ENCODE measurements at places on chromosomes 13 and 19. TPM values are rescaled to one million over a fixed set of nuclear protein-coding genes. Genes with fewer than 3 reads are reported as not detected.
A peak's percentile ranks its signal among the peaks of the same experiment; 100 is the strongest.

Gene NUMBL
- total RNA-seq = 6.8 TPM

- no peak for DNase-seq
Measured at GRCh38 chr13:112376050-112376681, at the start of gene SPACA7. Gene SPACA7 (plus strand): TSS chr13:112376355. CDS start chr13:112376386, 31 bp downstream.

DNA sequence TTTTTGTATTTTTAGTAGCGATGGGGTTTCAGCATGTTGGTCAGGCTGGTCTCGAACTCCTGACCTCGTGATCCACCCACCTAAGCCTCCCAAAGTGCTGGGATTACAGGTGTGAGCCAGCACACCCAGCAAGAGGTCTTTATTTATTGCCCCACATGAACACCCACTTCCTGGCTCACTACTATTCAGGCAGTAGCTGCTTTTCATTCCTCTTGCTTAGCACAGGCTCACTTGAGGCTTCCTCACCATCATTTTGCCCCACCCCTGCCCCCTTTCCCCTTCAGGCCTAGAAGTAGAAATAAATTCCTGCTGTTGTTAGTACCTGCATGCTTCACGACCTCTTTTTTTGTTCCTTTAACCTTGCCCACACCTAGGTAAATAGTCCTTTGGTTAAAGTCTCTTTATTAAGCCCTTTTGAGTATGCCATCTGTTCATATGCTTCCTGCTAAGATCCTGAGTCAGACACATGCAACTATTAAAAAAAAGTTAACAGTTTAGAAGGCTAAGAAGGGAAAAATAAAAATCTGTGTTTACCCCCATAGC, 33.5 kb upstream of the ITM2B start:
- DNase-seq = no peak

GRCh38 chr19:46031781-46032596, 8.8 kb downstream of the IGFL4 start:
- no peak for DNase-seq

DNA sequence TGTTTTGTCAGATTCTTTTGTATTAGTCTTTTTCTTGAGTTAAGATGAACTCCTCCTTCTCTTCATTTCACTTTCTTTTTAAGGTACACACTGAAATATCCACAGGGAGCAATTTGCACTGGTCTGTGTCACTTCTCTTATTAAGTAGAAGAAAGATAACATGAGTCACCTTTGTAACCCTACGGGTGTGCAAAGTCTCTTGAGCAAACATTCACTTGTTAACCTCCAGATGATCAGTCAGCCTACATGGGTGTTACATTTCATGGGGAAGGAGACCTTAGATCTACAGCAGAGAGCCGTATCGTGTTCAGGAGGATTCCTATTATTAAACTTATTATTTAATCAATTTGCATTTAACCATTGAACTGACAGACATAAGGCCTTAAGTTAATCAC, 5.1 kb downstream of the ZNF507 start:
- no peak for DNase-seq

Gene PLIN5
- 3.5 TPM for total RNA-seq

Gene KLK14
- total RNA-seq = not detected

Gene TUBB4A
- total RNA-seq = not detected

- DNase-seq = no peak
Measured at GRCh38 chr13:113954046-113954835, 19.6 kb downstream of the C13orf46 start.

DNA sequence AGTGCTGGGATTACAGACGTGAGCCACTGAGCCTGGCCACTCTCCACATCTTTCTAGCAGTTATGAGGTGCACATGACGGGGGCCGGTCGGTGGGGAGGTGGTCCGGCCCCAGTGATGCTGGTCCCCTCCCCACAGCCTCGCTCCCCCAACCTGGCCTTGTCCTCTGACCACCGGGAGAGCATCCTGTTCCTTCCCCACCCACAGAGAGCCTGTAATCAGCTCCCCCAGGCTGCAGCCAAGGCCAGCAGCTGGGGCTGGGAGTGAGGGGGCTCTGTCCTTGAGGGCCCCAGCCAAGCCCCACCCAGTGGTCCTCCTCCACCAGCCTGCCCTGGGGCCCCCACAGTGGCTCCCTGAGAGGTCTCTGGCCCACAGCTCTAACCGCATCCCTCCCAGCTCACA, 3.0 kb upstream of the INSL3 start:
- DNase-seq = no peak

DNA sequence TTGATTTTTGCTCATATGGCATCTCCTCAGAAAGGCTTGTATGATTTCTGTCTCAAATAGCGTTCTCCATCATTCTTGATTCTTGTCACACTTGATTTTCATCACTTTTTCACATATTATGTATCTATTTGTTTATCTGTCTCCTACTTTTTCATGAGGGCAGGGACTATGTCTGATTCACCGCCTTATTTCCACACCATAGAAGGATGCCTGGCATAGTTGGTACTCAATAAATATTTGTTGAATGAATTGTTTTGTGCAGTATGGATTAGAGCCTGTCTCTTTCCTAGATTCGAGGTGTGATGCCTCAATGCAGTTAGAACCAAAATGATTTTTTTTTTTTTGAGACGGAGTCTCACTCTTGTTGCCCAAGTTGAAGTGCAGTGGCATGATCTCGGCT, 12.1 kb downstream of the SAE1 start:
- no peak for DNase-seq

DNA sequence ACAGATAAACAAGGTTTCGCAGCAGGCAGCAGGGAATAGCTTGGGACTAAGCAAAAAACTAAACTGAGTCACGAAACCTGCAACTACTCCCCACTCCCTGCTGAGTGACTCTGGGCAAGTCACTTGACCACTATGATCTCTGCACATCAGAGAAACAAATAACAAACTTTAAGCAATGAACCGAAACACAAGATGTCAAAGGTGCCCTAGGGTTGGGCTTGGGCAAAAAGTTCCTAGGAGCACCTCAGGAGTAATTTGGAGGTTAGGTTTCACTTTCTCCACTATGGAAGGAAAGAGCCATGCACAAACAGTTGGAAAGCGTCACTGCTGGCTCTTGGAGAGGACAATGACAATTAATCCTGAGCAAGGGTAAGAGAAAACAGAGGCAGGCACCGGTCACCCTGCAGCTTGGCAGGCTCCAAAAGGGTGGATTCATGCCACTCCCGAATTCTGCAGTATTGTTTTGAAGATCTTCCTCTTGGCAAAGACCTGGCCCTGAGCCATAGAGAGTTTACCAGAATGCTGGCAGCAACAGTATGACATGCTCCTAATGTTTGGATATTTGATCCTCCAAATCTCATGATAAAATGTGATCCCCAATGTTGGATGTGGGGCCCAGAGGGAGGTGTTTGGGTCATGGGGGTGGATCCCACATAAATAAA, 60.3 kb downstream of the CRYL1 start:
- DNase-seq = peak; percentile 9

DNA sequence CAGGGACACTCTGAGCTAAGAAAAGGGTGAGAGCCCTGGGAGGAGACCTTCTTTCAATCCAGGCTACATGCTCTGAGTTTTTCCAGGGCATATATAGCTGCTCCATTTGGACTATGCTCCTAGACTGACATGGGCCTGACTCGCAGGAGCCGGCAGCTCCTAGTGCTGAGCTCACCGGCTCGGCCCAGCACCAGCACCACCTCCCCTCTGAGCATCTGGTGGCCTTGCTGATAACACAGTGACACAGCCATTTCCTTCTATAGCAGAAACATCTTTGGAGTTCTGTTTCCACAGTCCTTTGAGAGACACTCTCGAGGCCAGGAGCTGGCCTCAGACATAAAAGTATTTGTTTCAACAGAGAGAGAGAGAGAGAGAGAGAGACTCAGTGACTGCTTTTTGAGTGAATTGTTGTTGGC, 184.9 kb downstream of the TM9SF2 start:
- no peak for DNase-seq

Gene OLFM2
- 0.39 TPM for total RNA-seq

GRCh38 chr13:113577881-113578435, 6.6 kb upstream of the TFDP1 start:
- no peak for DNase-seq

GRCh38 chr13:107117327-107118012, 549.5 kb upstream of the ARGLU1 start:
- no peak for DNase-seq
